ENCODE measurements at places on chromosomes 12 and 14.

- no peak for DNase-seq
Measured at GRCh38 chr14:100972118-100972897, 68.8 kb upstream of the RTL1 start.

DNA sequence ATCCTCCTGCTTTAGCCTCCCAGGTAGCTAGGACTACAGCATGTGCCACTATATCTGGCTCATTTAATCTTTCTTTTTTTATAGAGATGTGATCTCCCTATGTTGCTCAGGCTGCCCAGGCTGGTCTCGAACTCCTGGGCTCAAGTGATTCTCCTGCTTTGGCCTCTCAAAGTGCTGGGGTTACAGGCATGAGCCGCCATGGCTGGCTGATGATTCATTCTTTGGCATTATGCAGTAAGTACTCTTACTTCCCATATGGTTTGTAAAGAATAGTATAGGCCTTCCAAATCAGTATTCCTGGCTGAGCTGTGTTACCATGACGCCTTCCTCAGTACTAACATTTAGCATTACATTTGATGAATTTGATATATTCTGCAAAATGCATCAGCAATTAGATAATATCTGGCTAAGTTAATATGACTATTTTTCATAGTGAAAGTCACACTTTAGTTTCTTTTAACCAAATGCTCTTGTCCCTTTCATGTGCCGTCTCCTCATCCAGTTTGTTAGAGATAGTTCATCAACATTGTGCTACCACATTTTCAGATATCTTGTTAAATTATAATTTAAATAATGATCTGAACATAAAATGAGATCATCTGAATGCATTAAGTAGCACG is 3.2 kb upstream of the MIA2 start:
- peak; percentile 30 for DNase-seq

GRCh38 chr12:52050116-52050757 is 1.0 kb upstream of the NR4A1 start:
- no peak for DNase-seq

- DNase-seq, result peak; percentile 63
Measured at GRCh38 chr12:76183459-76184186, 99.1 kb upstream of the NAP1L1 start.

DNA sequence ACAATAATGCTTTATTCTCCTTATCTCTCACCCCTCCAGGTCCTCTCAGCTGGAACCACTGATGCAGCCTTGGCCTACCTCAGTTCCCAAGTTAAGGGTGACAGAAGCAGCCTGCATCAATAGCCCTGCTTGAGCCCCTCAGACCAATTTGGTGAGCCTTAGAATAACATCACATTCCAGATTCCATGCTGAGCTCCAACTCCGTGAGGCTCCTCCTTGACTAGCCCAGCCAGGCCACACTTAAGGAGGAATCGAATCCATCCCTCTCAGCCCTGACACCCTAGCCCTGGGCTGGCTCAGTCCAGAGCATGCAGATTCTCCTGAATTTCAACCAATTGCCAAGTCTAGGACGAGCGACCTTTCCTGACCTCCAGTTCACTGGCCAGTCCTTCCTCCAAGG is 91.1 kb downstream of the ARMH4 start:
- DNase-seq, result no peak

- peak; percentile 81 for DNase-seq
Measured at GRCh38 chr14:58395812-58396788, at the start of gene TOMM20L. TOMM20L (plus strand) TSS chr14:58395930; CDS start chr14:58395958, 28 bp downstream.

GRCh38 chr12:124057691-124058090 is 84.7 kb downstream of the ZNF664 start:
- DNase-seq, result no peak

DNA sequence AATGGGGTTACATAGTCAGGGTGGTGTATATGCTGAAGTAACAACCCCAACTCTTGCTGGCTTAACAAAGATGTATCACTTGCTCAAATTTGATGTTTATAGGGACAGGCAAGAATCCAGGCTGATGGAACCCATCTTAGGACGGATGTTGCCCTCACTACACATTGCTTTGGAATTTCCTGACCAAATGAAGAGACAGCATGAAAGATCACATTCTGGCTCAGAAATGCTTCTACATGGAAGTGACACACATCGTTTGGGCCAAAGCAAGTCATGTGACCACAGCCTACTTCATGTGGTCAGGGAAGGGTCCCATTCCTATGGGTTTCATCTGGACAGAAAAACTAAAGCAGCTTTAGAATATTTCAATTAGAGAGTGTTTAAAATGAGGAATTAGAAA is 345.8 kb downstream of the TMEM132D start:
- DNase-seq, result no peak

DNA sequence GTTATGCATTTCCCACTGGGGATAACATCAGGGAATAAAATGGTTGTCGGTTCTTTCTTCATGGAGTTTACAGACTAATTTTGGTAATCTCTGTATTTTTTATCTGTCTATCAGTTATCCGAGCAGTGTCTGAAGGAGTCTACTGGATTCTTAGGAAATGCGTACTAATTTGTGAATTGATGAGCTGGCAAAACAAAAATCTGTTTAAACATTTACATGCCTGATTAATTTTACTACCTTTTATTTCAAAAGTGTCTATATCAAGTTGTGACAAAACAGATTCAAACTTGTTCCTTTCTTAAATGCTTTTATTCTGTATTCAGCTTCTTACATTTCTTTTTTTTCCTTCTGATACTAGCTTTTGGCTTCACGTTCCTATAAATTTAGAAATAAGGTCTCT is 4.4 kb downstream of the RIMKLB start:
- DNase-seq, result no peak

DNA sequence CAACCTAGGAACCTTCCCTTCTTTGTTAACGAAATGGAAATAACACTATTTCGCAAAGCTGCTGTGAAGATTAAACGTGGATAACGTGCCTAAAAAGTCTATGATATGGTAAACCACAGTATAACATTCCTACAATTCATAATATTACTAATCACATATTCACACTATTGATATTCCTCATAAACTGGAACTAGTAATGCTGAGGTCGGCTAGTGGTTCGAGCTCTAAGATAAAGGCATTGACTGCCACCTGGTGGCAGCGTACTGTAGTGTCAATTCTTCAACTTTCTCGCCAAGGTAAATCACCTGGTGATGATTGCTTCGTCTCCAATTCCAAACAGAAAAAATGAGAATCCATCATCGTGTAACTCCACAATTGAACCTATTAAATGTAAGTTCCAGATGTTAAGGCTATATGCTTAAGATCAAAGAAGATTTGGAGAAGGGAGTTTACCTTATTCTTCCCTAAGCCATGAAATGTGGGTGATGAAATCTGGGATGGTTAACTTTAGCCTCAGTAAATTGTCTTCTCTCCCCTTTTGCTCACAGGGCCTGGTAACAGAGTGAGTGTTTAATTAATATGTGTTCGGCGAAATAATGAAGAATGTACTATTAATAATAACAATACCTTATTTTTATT is 197.5 kb upstream of the TMEM132C start:
- peak; percentile 23 for DNase-seq

DNA sequence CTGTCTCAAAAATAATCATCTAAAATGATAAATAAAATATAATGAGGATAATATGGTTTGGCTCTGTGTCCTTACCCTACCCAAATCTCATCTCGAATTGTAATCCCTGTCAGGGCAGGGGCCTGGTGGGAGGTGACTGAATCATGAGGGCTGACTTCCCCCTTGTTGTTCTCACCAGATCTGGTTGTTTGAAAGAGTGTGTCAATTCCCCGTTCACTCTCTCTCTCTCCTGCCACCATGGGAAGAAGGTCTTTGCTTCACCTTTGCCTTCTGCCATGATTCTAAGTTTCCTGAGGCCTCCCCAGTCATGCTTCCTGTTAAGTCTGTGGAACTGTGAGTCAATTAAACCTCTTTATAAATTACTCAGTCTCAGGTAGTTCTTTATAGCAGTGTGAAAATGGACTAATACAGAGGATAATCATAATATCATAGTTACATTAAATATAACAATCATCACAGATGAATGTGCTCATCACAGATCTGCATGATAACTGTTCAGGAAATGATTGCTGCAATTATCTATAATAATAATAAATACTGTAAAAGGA is 12.6 kb downstream of the EFCAB11 start:
- no peak for DNase-seq

DNA sequence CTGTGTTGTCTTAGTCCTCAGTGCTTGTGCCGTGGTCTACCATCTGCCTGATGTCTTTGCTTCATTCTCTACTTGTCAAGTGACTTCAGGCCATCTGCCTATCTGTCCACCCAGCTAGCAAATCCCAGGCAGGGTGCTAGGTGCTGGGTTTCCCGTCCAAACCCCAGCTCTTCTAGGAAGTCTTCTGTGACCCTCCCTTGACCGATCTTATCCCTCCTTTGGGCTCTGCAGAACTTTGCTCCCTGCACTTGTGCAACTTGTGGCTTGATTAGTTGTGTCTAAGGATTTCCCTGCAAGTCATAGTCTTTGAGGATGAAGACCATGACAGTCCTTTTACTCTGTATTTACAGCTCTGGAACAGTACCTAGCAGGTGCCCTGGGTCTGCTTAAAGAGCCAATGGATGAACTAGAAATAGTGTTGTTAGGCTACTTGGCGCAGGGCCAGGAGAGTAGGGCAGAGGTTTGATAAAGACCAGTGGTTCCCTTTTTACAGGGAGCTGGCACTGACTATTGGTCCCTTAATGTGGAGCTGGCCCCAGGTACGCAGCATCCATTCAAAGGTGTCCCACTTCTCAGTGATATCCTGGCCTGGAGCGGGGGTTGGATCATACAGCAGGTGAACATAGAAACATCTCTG is 60.1 kb downstream of the ADCK1 start:
- DNase-seq, result no peak

DNA sequence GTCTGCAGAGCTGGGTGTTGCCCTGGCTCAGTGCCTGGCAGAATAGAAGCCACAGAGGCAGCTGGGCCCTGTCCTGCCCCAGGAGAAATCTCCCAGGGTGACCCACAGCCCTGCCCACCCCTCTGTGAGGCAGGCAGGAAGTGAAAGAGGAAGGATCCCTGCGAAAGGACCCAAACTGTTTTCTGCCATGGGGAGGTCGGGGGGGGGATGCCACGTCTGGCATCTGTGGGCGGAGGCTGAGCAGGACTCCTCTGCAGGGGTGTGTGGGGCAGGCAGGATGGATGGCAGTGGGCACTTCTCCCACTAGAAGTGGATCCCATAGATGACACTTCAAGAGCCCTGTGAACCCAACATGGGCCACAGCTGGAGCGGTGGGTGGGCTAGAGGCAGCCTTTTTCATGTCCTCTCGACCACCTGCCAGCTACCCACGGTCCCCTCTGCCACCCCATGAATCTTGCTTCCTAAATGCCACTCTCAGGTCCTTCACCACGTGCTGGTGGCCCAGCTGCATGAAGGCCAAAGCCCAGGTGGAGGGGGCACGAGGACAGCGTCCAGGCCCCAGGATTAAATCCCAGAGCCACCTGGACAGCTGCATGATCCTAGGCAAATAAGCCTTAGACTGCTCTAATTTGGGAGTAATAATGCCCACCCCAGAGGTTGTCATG is 3.6 kb downstream of the PAPLN start:
- DNase-seq, result no peak

GRCh38 chr14:90678846-90679362 is 137.3 kb downstream of the TTC7B start:
- DNase-seq, result no peak

DNA sequence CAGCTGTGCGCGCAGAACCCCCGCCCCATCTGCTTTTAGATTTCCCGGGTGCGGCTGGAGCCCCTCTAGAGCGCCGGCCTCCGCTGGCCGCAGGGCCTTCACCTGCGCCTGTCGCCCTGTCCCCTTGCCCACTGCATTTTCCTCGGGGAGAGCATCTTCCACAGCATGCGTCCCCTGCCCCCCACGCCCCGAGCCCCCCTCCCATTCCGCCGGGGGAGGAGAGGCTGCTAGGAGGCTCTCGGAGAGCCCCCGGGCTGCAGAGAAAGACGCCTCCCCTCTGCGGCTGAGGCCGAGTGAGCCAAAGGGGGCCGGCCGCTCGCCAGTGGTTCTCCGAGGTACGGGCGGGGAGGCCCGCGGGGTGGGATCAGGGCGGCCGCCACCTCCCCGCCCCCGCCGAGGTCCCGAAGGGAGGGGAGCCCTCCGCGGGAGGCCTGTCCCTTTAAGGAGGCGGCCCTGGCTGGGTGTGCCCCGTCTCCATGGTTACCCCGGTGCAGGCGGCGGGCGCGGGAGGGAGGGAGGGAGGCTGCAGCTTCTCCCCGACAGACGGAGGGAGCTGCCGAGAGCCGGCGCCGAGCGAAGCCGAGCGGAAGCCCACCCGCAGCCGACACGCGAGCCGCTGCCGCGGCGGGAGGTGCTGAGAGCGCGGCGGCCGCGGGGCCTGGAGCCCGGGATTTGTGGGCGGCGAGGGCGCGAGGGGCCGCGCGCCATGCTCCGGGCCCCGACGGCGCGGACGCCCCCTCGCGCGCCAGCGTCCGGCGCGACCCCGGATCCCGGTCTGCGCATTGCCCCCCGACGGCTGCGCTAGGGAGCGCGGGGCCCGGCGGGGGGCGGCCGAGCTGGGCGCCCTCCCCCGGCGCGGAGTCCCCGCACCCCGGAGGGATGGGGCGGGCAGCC is at the start of gene KCNH3:
Gene KCNH3, plus strand, starts transcription at position 521 of the 894 bp plus-strand sequence. CDS start 387 bp downstream, outside the sequence.
- DNase-seq, result peak; percentile 85

- DNase-seq, result no peak
Measured at GRCh38 chr14:88030892-88031291, 26.0 kb downstream of the GPR65 start.

GRCh38 chr14:68734231-68734732 is 58.6 kb downstream of the ZFP36L1 start:
- DNase-seq, result peak; percentile 64

DNA sequence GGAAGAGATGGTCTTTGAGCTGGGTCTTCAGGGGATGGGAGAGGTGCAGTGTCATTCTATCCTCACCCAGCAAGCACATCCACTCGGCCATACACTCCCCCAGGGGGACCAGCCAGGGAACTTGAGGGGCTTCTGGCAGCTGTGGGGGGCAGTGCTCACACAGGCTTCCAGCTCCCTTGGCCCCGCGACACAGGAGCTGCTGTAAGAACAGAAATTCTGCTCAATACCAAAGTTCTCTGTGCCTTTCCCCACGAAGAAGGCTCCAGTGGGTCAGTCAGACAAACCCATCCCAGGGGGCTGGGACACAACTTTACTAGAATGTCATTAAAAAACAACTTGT is 289.1 kb upstream of the RTL1 start:
- no peak for DNase-seq

DNA sequence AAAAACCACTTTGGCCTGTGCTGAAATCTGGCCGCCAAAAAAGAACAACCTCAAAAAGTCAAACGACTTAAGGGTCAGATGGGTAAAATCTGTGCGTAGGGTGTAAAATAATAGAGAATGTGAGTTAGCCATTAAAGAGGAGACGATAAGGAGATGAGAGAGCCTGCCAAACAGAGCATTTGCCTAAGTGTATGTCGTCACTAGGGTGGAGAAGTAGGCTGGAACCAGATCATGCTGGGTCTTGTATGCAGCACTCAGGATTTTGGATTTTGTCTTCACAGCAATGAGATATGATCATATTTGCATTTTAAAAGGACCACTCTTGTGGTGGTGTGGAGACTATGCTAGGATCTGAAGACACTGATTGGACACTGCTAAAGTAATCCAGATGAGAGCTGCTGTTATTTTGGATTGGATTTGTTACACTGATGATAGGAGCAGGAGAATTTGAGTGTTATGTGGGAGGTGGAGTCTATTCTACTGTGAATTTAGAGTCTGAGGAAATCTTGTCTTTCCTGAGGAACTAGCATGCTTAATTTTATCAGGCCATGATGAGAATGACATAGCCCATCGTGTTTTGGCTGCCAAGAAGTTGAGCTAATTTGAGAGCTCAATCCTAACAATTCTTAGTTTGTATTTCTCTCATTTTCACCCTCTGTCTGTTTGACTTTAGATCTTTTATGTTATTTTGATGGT is 24.8 kb upstream of the DBX2 start:
- DNase-seq, result no peak
